ENCODE measurements at places on chromosomes 13 and 19.

GRCh38 chr13:42849200-42849599 lies 67.8 kb downstream of the FAM216B start:
- no peak for DNase-seq

DNA sequence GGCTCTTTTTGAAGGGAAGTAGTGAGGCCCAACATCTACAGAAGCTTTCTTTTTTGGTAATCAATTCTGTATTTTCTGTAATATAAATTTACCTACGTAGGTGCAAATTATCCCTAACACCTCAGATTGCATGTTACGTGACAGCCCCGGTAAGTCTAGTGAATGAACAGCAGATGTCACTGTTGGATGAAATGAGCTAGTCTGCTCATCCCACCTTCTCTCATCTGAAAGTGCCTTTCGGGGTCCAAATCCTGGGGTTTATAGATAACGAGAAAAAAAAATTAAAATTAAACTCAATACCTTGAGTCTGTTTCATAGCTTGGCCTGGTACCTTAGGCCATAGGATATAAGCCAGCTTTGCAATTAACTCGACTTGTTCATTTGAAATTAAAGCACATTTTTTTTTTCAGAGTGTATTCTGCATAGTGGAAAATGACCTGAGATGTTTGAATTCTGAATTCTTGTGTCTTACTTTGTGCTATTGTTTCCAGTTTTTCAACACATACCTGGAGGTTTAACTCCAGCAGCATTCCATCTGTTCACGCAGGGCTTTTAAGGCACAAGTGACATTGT lies 548.2 kb downstream of the GPC5 start:
- no peak for DNase-seq

DNA sequence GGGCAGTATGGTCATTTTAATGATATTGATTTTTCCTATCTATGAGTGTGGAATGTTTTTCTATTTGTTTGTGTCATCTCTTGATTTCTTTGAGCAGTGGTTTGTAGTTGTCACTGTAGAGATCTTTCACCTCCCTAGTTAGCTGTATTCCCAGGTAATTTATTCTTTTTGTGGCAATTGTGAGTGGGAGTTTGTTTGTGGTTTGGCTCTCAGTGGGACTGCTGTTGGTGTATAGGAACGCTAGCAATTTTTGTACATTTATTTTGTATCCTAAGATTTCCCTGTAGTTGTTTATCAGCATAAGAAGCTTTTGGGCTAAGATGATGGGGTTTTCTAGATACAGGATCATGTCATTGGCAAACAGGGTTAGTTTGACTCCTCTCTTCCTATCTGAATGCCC lies 28.9 kb downstream of the NBEA start:
- DNase-seq, result no peak

DNA sequence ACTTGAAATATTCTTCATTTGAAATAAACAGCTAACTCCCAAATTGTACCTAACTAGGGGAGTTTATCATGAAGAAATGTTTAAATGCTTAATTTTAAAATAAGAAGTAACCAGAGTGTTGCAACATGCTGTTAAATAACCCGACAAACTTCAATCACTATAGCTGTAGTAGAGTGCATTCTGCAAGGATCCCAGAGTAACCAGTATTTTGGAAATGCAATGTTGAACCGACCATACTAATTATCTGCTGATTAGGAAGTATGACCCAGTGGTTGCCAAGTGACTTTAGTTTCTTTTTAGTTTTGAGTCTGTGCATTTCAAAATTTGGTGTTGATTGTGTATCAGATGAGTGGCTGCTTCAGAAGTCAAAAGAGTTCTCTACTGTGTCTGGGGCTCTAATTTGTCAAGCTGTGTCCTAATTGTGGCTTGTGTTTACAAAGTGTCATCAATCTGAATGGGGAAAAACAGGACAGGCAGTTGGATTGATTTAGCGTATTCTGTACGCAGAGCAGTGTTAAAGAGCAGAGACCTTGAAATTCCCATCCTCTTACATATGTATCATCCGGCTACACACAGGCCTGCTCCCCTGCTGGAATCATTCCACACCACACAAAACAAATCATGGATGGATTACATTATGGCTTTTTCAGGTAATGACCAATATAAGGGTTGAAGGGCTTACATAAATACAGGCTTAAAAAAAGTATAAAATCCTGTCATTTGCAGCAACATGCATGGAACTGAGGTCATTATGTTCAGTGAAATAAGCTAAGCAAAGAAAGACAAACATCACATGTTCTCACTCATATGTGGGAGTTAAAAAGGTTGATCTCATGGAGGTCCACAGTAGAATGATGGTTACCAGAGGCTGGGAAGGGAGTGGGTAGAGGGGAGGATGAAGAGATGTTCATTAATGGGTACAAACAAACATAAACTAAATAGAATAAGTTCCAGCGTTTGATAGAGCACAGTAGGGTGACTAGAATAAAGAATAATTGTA lies 351.5 kb downstream of the KLF12 start:
- DNase-seq, result no peak

DNA sequence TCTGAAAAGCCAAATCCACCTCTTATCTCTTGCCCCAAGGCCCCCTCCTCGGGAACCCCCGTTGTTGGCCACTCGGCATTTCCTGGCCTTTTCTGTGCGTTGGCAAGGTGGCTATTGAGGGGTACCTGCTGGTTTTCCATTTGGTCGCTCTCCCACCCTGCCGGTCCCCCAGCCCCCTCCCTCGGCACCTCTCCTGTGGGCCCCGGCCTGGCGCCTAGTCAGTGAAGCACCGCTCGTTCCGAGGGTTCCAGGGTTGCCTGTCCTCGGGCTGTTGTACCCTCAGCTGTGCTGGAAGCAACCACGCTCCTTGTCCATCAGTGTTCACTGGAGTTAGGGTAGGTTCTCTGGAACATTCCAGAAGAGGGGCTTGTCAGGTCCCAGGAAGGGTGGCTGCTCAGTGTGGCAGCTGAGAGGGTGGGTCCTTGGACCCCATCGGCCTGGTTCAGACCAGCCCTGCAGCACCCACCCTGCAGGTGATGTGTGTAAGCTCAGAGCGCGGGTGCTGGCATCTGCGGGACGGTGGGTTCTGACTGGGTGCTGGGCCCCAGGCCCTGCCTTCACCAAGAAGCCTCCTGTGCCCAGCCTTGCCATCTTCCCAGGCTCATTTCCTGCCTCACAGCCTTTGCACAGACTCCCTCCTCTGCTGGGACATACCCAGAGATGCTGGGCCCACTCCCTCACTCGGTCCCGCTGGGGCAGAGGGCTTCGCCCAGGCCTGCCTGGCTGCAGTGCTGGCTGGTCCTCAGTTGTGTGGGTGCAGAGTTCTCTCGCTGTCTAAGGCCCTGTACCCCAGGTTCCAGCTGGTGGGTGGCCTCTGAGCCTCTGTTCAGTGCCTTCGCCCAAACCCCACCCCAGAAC lies 21.3 kb downstream of the NKPD1 start:
- DNase-seq, result no peak

- no peak for DNase-seq
Measured at GRCh38 chr19:2425622-2426581, 1.5 kb downstream of the TIMM13 start.

- DNase-seq, result no peak
Measured at GRCh38 chr13:70430256-70430655, 322.0 kb upstream of the KLHL1 start.

- no peak for DNase-seq
Measured at GRCh38 chr19:3556423-3556977, 886 bp downstream of the MFSD12 start.

- DNase-seq, result no peak
Measured at GRCh38 chr19:42148266-42148665, 16.0 kb upstream of the POU2F2 start.

GRCh38 chr19:2100719-2101061 lies 4.0 kb downstream of the IZUMO4 start:
- no peak for DNase-seq

DNA sequence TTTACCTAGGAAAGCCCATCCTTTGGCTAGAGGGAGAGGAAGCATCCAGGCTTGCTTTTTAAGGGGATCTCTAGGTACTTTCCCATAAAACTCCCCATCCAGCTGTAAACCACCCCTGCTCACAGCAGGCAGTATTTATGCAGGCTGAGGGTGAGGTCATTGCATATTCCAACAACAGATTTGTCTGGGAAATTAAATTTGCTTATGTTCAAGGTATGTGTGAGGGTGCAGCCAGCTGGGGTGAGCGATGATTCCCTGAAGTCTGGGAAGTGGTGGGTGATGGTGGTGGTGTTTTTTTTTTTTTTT lies 96.3 kb upstream of the C1QTNF9B start:
- DNase-seq, result no peak

- no peak for DNase-seq
Measured at GRCh38 chr13:21849323-21849722, 178.4 kb downstream of the FGF9 start.

GRCh38 chr13:99246100-99246499 lies 12.1 kb downstream of the GPR18 start:
- no peak for DNase-seq

- no peak for DNase-seq
Measured at GRCh38 chr13:90403330-90404082, 944.0 kb upstream of the MIR17HG start.

DNA sequence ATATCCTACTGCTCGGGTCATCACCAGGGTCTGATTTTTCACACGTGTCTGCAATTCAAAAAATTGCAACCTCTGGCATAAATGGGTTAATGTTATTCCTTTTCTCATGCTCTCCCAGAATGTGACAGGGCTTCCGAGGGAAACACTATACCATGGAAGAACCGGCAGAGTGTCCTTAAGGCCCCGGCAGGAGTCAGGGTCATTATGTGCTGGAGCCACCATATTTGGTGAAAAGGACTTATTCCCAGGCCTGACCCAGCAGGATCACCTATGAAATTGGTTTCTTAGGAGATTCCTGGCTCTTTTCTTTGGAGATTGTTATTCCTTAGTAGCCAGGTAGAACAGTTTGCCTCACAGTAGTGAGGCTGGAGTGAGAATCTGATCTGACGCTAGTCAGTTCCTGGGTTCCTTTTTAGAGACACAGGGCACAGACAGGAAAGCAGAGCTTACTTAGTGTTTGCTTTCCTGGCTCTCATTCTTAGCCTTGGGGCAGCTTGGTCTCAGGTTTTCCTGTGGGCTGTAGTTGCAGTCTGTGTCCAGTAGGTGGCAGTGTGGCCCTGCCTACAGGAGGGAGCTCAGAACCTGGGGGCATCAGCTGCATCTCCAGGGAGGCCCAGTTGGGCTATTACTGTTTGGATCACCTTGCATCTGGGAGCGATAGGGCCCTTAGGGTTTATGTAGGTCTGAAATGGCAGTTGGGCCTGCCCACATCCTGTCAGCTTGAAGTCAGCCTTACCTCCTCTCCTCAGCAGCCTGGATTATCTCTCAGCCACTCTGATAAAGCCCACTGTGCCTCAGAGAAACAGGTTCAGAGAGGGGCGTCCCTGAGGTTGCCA lies 12.4 kb downstream of the SNRNP70 start:
- DNase-seq, result peak; percentile 42

DNA sequence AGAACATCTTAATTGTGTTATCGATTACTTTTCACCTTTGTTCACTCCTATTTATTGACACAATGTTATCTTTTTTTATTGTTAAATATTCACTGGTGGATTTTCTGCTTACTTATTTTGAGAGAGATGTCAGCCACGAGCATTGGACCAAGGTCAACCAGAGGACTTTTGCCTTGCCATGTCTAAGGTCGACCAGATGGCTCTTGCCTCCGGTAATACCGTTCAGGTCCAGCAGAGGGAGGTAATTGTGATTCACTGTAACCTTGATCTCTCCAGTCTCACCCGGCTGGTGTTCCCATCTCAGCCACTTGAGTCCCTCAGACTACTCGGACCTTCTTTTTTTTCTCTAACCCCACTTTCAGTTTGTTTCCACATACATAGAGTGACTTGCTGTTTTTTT lies 1438.1 kb downstream of the UQCRFS1 start:
- no peak for DNase-seq

GRCh38 chr13:104847922-104848321 lies 1687.5 kb downstream of the EFNB2 start:
- DNase-seq, result no peak

DNA sequence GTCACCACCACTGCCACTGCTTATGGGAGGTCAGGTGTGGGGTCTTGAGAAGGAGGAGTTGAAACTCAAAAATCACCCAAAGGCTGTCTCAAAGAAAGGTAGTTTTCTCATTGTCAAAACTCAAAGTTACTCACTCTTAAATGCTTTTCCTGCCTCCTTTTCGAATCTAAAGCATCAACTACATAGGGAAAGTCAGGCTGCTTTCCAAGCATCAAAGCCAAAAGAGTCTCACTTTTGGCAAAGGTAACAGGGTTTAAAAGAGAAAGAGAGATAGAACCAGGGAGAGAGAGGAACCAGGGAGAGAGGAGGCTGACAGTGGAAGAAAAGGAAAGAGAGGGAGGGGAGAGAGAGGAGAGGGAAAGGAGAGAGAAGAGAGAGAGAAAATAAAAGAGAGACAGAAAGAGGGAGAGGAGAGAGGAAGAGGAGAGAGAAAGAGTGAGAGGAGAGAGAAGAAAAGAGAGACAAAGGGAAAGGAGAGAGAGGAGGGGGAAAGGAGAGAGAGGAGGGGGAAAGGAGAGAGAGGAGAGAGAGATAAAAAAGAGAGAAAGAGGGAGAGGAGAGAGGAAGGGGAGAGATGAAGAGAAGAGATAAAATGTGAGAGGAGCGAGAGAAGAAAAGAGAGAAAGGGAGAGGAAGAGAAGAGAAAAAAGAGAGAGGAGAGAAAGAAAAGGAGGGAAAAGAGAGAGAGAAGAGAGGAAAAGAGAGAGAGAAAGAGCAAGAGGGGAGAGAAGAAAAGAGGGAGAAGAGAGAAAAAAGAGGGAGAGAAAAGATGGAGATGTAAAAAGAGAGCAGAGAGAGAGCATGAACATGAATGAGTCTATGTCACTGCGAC lies 262.0 kb upstream of the TSHZ3 start:
- DNase-seq, result no peak

- no peak for DNase-seq
Measured at GRCh38 chr19:57103573-57104277, 16.1 kb upstream of the USP29 start.

- DNase-seq, result no peak
Measured at GRCh38 chr13:46554951-46555350, 2.0 kb downstream of the LRCH1 start.

DNA sequence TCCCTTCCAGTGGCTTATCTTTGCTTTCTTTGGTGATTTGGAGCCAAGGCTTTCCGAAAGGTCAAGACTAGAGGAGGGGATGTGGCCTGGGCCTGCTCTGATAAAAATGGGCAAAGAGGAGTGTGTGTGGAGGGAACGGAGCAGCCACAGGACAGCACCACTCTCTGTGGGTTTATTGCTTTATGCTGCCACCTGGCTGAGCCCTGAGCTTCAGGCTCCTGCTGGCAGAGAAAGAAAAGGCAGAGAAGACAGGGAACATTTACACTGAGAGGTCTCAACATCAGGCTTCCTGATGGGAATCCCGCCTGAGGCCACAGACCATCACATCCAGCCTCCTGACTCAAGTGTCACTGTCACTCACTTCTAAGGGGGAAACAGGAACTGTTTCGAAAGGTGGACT lies 9.2 kb upstream of the GSX1 start:
- no peak for DNase-seq

DNA sequence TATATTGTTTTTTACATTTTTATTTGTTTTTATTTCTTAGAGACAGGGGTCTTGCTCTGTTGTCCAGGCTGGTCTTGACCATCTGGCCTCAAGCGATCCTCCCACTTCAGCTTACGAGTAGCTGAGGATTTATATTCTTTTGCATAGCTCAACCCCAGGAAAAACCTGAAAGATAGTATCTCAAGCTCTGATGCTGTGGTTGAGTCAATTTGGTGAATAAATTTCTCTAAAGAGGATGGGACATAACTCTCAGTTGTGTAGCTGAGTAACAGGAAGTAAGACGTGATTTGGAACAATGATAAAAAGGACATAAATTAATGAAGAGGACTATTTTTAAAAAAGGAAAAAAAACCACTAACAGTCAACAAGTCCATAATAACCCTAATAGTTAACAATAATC lies 79.8 kb upstream of the TNFSF11 start:
- no peak for DNase-seq

GRCh38 chr19:709965-710571 lies 1.3 kb downstream of the PALM start:
- no peak for DNase-seq
